Hematopoietic multipotent progenitor cell treated with erythropoietin and hydrocortisone succinate and interleukin-3 and kit ligand, for 8 days (in vitro differentiated cells): ENCODE measurements at places on chromosomes 4 and X.

DNA sequence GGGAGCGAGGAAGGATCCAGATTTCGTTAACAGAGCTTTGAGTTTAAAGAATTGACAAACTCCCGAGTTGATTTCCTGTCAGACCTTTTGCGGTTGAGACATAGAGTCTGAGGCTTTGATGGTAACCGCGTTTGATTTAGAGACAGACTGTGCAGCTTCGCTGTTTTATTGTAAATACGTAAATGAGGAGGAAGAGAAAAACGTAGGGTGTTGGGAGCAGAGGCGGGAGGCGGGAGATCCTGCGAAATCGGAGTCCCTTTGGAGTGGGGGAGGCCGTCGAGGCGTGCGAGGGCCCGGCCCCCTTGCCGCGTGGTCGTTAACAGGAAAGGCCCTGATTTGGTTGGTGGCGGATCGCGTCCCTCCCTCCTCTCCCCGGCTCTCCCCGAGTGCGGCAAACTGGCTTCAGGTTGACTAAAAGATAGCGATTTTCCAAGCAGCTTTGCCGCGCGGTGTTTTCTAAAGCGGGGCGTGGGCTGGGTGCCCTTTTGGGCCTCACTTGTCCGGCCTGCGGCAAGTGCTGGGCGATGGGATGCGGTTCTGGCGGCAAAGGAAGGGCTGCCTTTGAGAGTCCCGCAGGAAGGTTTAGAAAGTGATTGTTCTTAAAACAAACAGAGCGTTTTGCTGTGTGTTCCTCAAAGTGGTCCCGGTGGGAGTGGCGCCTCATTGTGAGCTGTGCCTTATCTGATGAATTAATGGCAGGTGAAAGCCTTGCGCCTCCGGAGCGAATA is 857 bp downstream of the SCML1 start:
- peak; percentile 3 for DNase-seq

DNA sequence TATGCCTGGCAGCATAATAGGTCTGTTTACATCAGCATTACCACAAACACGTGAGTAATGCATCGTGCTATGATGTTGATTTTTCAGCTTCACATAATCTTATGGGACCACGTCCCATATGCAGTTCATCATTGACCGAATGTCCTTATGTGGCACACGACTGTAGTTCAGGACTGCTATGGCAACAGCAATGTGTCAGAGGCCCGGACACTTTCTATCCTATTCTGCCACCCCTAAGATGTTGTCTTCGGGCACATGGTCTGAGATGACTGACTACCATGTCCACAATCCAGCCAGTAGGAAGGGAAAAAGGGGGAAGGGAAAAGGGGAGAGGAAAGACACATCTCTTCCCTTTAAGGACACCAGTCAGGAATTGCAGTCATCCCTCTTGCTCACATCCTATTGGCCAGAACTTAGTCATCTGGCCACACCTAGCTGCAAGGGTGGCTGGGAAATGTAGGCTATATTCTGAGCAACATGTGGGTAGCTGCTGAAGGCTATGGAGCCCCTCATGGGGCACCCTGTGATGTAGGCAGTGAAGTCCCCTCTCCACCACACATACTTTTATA is 196.0 kb upstream of the RBPJ start:
- no peak for DNase-seq

DNA sequence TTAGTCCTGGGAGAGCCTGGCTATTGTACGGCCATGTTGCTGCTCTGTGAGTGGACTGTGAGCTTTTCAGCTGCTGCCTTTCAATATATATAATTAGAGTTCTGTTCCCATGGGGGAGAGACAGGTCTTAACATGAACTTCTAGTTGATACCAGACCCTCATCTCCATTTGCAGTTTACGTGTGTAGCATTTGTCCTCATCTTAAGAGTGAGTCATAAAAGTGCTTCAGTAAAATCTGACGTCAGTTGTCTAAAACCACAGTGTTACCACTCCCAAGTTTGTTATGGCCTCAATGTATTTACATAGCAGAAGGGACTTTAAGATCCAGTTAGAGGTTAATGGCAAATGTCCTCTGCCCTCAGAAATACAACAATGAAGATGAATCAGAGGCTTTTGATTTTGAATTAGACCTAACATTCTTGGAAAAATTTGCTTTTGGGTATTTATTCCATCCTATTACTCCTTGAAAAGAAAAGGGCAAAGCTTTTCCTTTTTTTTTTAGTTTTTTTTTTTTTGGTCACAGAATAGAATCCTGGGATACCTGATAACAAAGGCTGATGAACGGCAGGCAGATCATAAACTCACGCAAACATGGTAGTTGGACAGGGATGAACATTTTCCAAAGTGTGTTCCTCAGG is 38.6 kb downstream of the PHOX2B start:
- no peak for DNase-seq

GRCh38 chrX:71540801-71541200 is 7.9 kb downstream of the OGT start:
- peak; percentile 22 for DNase-seq

DNA sequence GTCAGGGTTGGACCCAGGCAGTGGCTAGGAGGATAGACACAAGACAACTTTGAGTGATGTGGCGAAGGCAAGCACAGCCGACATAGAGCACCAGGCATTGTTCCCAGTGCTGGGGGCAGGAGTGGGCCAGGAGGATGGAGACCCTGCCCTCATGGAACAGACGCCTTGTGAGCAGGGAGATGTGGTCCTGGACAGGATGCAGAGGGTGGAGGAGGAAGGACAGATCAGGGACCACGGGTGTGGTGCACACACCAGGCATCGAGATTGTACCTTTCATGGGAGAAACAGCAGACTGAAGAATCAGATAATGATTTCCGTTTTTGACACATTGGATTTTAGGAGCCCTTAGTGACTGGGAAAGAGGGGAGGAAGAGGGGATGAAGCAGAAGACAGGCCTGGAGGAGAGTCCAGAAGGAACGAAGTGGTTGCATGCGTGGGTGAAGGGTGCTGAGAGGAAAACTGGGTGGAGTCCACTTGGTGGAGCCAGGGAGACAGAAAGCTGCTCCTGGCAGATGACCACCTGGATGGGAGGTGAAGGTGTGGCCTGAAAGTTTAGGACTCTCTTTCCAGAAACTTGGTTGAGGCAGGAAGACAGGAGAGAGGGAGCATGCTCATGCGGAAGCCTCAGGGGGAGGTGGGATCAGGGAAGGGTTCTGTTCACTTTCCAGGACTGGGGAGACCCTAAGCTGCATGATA is 27.9 kb upstream of the MAP3K15 start:
- DNase-seq, result no peak

- no peak for DNase-seq
These were observed 129.6 kb downstream of the IL1RAPL2 start for GRCh38 chrX:104695593-104695992.

DNA sequence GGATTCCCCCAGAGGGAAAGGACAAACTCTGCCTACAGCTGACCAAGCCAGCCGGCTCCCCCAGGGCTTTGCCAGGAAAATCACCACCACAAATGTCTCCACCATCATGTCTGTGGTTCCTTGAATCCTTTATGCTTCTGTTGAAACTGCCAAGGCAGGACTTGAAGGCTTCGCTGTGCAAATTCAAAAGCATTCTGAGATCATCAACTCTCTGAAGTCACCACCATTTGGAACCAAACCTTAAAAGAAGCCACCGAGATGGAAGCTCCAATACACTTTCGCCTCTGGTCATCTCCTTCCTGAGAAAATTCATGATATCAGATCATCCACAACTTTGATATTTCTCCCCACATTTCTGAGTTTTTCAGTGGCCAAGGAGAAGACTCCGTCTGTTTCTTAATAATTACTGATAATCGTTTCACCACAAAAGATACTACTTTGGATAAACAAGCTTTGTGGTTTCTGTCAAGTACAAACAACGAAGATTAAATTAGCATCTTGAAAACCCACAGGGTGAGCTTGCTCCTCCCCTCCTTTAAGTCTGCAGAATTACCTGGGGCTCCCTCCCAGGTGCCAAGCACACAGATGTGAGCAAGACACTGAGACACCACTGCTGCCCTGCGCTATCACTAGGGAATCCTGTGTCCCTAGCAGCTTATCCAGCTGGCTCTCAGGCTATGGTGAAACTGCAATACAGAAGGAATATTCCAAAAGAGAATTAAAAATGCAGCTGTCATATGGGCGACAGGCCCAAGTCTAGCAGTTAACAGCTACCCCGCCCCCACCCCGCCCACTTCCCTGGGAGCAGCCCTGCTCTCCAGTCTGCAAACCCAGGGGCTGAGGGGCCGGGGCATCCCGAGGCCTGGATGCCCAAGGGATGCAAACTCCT is 125.0 kb upstream of the TBL1X start:
- DNase-seq, result peak; percentile 60

DNA sequence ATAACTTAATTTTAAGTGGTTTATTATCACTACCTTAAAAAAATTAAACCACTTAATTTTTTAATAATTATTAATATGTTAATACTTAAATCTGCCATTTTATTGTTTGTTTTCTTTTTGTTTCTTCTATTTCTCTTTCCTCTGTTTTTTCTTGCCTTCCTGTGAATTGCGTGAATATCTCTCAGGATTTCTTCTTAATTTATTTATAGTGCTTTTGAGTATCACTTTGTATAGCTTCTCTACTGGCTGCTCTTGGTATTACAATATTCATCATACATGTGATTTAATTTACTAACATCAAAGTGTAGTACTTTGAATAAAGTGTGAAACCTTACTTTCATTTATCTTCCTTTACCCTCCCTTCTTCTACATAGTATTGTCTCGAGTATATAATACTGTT is 349.5 kb upstream of the CPXCR1 start:
- DNase-seq, result no peak

GRCh38 chr4:151694961-151695720 is 65.7 kb downstream of the GATB start:
- DNase-seq, result no peak

GRCh38 chr4:54837576-54838140 is 179.9 kb downstream of the KIT start:
- no peak for DNase-seq
